Endodermal cell (in vitro differentiated cells): ENCODE measurements at places on chromosomes 4 and X. TPM values are rescaled to one million over a fixed set of nuclear protein-coding genes. Genes with fewer than 3 reads are reported as not detected.

Gene STK26
- 100 to 112 TPM (median 105 TPM) in 3 replicates for total RNA-seq

Gene MSMO1
- total RNA-seq, result 109 to 360 TPM (median 113 TPM) in 3 replicates

DNA sequence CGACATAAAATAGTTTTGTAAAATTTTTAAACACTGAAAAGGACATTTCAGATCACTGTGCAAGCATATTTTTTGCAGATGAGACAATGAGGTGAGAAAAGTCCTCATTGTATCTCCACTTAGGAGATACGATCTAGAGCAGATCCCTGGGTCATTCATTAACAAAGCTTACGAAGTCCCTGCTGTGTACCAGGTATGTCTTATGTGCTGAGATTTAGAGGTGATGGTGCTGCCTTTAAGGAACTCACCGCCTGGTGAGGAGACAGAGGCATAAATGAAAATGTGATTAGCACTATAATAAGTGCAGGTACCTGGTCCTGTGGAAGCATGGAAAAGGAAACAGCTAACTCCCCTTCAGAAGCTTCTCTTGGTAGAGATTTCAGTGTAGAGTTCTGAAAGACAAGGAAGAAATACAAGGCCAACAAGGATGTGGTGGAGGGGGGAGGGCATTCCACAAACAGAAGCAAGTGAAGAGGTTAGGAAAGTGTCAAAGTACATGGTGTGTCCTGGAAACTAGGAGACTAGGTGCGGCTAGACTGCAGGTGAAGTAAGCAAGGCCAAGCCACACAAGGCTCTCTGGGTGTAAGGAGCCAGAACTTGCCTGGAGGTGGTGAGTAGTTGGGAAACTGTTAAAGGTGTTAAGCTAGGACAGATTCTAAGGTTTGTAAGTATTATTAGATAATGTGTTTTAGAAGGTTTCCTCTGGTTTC is 1.5 kb upstream of the NDNF start:
- no peaks in the 10 kb centered on the region for H3K36me3 ChIP-seq
- peaks cover 10% of the 10 kb centered on the region for H3K4me1 ChIP-seq
- peak; percentile 64 for DNase-seq
- peak overlapping the region; percentile 84 for H3K4me3 ChIP-seq
- peaks cover 33% of the 10 kb centered on the region for H3K27me3 ChIP-seq

DNA sequence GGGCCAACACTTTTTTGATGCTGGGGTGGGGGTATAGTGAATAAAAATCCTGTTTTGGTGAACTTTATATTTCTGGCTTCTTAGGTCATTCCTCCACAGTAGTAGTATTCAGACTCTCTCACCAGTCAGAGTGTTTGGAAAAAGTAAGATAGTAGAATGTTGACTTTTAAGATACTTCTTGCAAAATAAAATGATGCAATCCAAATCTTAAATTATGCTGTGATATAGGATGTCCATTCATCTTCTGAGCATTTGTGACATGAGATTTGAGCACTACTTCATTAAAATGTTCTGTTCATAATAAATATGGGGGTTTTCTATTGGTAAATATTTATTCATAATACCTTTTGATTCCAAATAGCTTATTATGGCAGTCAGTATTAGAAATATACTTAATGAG is 70.1 kb downstream of the BMP2K start:
- H3K4me3 ChIP-seq, result no peak overlapping the region
- peaks cover 17% of the 10 kb centered on the region for H3K36me3 ChIP-seq
- no peak for DNase-seq
- H3K27me3 ChIP-seq, result no peaks in the 10 kb centered on the region
- H3K27ac ChIP-seq, result no peak overlapping the region
- H3K4me1 ChIP-seq, result no peaks in the 10 kb centered on the region

- peak; percentile 68 for DNase-seq
- no peak overlapping the region for H3K27ac ChIP-seq
- no peak overlapping the region for H3K4me3 ChIP-seq
- H3K4me1 ChIP-seq, result no peaks in the 10 kb centered on the region
- no peaks in the 10 kb centered on the region for H3K36me3 ChIP-seq
Observed at GRCh38 chr4:61540944-61541343, 340.8 kb downstream of the ADGRL3 start.

GRCh38 chrX:11724122-11725017 is 33.7 kb upstream of the MSL3 start:
- H3K36me3 ChIP-seq, result no peaks in the 10 kb centered on the region
- H3K27me3 ChIP-seq, result no peaks in the 10 kb centered on the region
- no peak for DNase-seq
- no peaks in the 10 kb centered on the region for H3K4me1 ChIP-seq

GRCh38 chrX:40683245-40683644 is 35.9 kb upstream of the CXorf38 start:
- no peaks in the 10 kb centered on the region for H3K27me3 ChIP-seq
- no peaks in the 10 kb centered on the region for H3K4me1 ChIP-seq
- DNase-seq, result no peak
- H3K36me3 ChIP-seq, result peaks cover 60% of the 10 kb centered on the region
- H3K4me3 ChIP-seq, result no peak overlapping the region
- no peak overlapping the region for H3K27ac ChIP-seq

GRCh38 chr4:181619651-181620050 is 623.6 kb upstream of the TENM3 start:
- DNase-seq, result no peak
- H3K4me3 ChIP-seq, result no peak overlapping the region
- H3K4me1 ChIP-seq, result peaks cover 3% of the 10 kb centered on the region
- H3K36me3 ChIP-seq, result no peaks in the 10 kb centered on the region
- H3K27me3 ChIP-seq, result no peaks in the 10 kb centered on the region
- no peak overlapping the region for H3K27ac ChIP-seq

DNA sequence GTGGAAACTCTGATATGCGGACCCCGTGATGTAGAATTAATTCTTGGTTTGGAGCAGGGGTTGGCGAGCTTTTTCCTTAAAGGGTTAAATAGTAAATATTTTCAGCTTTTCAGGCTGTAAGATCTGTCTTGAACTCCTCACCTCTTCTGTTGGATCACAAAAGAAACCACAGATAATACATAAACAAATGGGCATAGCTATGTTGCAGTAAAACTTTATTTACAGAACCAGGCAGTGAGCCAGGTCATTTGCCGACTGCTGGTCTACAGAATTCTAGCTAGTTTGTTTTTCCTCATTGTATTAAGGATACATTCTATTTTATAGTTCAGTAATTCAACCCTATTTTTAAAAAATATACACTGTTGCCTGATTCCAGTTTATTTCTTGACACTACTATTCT is 116.6 kb downstream of the PAPSS1 start:
- H3K4me1 ChIP-seq, result peaks cover 9% of the 10 kb centered on the region
- no peaks in the 10 kb centered on the region for H3K27me3 ChIP-seq
- H3K36me3 ChIP-seq, result no peaks in the 10 kb centered on the region
